Kidney glomerular epithelial cell (primary cell): ENCODE measurements at places on chromosomes 3 and 15.

- DNase-seq, result peak; percentile 64
These were observed 106.3 kb downstream of the CHDH start for GRCh38 chr3:53739966-53740365.

GRCh38 chr3:194556086-194557056, 69.6 kb upstream of the ATP13A3 start:
- DNase-seq, result no peak

- no peak for DNase-seq
These were observed 4.4 kb downstream of the ITIH3 start for GRCh38 chr3:52798978-52799476.

- no peak for DNase-seq
These were observed 51.8 kb upstream of the GALNT15 start for GRCh38 chr3:16122661-16123060.

GRCh38 chr15:40525855-40526254, 39.0 kb downstream of the CCDC32 start:
- no peak for DNase-seq

DNA sequence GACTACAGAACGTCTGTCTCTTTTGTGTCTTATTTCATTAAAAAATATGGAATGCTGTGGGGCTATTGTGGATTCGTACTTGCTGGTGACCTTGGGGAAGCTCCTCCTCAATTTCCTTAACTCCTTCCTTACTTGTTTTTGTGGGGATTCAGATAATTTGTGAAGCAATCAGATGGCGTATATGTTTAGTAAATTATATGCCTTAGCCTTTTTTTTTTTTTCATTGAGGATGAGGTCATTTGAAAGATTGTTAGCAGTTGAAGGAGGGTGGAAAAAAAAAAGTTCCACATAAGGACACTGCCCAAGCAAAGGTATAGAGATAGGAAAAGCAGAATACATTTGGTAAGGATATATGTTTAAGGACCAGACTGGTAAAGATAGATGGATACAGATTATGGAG, 3.3 kb downstream of the RNF13 start:
- no peak for DNase-seq

DNA sequence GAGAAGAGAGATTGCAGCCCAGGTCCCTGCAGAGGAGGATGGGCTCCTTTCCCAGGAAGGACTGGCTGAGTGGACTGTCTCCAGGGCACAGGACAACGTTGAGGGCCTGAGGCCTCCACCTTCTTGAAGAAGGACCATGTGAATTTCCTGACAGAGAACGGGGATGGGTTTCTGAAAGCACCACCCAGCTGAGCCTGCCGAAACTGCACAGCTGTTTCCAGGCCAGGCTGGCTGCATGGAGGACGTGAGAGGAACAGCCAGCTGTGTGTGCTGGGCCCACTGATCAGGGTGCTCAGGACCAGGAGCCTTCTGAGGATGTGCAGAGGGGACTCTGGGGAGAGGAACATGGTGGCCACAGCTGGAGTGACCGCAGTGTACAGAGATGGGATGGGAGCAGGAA, 39.2 kb downstream of the HMCES start:
- DNase-seq, result no peak

GRCh38 chr3:49529567-49529966, 24.7 kb upstream of the BSN start:
- no peak for DNase-seq

GRCh38 chr3:51715977-51716294, 9.1 kb downstream of the GRM2 start:
- no peak for DNase-seq

GRCh38 chr15:52246686-52247431, 48.7 kb downstream of the MYO5C start:
- no peak for DNase-seq

DNA sequence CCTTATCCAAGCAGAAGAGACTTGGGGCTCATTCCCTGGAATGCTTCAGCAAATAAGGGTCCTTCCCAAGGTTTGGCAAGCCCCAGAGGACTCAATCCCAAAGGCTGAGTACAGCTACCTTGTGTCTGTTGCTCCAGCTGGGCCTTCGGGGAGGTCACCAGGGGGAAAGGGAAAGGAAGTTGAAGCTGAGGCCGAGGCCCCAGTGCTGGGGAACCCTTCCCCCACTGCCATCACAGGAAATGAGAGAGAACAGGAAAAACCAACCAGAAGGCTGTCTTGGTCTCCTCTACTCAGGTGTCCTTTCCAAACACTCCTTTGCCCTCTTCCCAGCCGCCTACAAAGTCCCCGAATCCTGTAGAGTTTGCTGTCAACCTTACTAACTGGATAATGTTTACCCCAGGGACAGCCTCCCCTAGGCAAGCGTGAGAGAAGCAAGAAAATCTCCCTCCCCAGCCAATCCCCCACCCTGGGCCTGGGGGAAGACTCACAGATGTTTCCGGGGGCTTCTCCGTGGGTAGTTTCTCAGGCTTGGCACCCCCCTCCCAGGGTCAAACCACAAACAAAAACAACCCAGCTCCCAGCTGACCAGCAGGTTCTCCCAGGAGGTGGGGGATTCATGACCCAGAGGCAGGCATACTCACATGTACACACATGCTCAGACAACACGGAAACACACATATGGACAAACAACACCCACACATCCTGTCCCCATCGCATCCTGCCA, 5.5 kb downstream of the CSRNP1 start:
- peak; percentile 55 for DNase-seq

- no peak for DNase-seq
These were observed 3.6 kb downstream of the KAT2B start for GRCh38 chr3:20043825-20044224.

- DNase-seq, result no peak
These were observed 99.4 kb upstream of the HACD2 start for GRCh38 chr3:123684209-123684608.

- DNase-seq, result no peak
These were observed 74.7 kb downstream of the DCUN1D1 start for GRCh38 chr3:182905623-182906022.

DNA sequence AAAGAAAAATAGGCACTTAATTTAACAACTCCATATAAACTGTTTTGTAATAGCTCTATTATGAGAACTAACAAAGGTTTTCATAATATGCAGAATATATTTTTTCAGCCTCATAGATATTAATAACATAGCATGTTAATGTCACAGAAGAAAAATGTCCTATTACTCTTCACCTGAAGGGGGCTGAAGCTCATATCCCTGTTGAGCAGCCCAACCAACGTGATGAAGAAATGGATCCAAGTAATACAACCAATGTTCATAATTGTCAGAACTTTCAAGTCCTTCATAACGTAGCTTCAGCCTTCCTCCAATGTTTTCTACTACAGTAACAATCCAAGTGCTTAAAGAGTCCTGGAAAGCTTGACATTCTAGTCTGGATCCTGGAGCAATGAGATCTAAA, 34.5 kb upstream of the STIMATE start:
- DNase-seq, result no peak

DNA sequence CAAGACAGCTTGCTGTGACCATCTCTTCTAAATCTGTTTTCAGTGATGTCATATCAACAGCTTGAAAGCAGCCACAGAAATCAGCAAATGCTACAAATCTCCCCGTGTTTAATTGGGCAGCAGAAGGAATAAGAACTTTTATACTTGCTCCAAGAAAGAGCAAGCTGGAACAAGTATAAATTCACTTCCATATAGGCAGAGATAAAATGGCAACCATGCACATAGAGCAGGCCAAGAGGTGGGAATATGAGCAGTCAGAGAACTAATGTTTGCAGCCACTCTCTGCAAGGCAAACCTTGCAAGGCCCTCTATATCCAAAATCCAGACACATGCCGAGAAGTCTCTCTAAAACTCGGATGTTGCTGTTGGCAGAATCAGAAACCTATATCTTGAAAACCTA, 16.0 kb downstream of the PARP9 start:
- no peak for DNase-seq

DNA sequence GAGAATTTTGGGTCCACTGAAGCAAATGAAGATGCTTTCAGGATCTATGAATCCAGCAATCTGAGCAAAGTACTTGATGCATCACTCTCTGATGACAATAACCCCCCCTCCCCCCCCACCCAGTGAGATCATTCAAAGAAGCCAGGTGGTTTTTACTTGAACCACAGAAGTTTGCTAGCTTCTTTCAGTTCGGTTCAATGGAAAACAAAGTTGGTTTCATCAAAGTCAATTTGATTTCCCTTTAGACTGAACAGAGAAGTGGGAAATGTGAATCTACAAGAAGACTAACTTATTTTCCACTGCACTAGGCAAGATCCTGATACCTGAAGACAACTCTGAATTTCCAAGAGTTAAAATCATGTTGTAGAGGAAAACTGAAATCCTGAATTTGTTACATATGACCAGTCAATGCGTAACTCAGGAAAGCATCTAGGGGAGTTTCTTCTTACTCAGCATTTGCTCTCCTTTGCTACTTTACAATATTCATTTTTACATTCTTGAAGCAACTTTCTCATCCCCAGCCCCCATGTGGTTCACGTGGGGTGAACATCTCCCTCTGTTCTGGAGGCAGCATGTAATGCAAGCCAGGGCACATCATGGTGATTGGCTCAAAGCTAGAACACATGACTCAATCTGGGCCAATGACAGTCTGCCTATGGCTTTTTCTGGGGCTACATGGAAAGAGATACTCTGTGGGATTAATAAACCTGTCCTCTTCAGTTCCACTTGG, 572.6 kb downstream of the FOXP1 start:
- DNase-seq, result peak; percentile 18

DNA sequence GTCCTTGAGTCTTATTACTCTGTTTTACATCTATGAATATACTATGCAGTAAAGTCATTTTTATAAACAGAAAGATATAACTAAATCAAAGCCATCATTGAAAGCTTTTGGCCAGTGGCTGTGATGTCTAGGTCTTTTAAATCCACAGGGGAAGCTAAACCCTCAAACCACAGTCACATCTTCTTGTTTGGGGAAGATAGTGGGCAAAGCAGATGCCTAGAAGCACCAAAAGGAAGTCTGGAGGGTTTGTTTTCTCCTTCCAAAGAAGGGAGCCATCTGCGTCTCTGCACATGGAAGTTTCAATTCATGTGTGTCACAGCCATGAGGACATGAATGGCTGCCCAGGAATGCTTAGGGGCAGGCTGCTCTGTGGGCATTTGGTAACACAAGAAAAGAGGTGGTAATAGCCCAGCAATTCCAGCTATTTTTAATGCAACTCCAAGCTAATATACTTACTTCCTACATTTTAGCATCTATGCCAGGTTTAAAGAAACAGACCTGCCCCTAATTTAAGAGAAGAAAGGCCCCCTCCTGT, 322.2 kb downstream of the SLC9A9 start:
- no peak for DNase-seq

DNA sequence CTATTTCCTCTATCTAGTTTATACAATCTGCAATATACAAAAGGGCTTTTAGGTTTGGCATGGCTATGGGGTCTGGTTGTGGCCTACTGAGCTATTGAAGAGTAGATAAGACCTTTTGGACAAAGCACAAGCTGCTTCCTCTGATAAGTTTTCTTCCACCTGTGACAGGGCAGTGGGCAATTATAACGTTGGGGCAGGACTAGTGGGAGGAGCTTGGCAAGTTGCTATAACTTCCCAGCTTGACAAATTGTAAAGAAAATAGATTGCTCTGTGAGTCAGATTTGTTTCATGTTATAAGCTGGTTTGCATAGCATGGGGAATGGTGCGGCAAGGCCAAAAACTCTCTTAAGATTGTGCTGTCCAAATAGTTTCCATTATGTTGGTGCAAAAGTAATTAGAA, 64.9 kb downstream of the SLC7A14 start:
- no peak for DNase-seq

GRCh38 chr3:12479919-12480427, 4.3 kb upstream of the TSEN2 start:
- DNase-seq, result peak; percentile 49

DNA sequence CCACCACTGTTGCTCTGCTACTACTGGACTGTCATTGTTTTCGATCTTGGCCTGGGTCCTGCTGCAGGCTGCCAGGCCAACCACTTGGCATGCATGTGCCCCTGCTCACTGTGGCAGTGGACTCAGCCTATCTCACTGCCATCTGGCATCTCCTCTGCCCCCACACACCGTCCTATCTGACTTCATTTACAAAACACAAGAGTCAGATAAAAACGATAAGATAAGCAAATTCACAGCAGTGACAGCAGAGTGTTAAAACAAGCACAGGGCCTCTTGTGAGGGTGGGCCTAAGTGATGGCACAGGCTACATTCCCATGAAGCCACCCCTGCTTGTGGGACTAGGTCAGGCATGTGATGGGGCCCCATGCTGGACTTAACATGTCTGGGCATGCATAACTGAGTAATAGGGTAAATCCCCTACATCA, 68.1 kb downstream of the CRYGS start:
- DNase-seq, result no peak

GRCh38 chr3:150055332-150055731, 84.6 kb upstream of the PFN2 start:
- DNase-seq, result no peak

GRCh38 chr15:45586125-45586524, 1.1 kb upstream of the BLOC1S6 start:
- DNase-seq, result no peak

GRCh38 chr15:69088300-69088965, 72.0 kb upstream of the GLCE start:
- DNase-seq, result no peak

DNA sequence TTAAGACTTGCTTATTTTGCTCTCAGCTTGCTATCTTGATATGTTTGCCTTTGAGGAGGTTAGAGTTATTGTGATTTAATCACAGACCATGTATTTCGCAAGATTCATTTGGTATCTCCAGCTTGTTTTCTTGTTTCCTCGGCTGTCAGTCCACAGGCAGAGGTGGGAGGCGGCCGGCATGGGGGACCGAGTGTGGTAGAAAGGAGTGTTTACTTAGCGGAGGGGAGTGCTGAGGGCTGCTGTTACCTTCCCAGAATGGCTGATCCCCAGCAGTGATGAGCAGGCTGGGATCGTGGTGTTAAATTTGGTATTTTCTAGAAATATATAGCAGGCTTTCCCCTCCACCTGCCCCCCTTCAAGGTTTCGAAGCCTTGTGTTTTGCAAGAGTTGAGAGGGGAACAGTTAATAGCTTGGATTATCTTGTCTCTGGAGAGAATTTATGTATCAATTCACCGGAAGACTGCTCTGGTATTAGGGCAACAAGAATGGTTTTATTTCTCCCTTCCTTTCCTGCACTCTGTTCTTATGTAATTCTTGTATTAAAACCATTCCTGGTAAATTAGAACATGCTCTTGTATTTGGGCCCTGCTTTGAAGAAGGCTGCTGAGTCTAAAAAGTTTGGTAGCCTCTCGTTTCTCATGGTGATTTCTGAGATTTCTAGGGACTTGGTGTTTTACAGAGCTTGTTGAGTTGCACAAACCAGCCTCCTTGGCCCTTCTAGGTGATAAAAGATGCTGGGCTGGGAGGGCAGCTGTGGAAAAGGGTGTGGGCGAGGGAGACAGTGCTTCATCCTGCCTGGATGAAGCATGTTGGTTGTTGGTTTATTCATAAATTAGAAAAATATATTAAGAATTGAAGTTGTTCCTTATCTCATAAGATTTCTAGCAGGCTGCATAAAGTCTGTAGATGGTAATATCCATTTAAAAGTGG, 151.4 kb downstream of the IGF1R start:
- peak; percentile 78 for DNase-seq

GRCh38 chr3:73270839-73271483, 209.5 kb downstream of the EBLN2 start:
- no peak for DNase-seq

DNA sequence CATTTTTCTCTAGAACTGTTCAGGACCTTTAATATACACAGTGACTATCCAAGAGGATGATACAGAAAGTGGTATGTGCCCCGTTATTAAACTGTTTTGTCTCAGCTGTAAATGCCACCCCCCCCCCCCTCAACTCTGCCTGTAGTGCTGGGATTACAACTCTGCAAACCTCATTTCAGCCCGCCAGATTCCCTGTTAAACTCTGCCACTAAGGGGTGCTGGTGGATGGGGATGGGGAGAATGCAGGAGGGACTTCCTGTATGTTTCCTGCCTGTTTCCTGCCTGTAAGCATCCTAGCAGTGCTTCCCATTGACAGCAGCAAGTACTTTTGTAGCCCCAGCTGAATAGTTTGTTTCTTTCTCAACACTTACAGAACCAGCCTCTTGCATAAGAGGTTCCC, 301.7 kb upstream of the RORA start:
- DNase-seq, result no peak
